ENCODE measurements at places on chromosomes 6 and 20.

- no peak for DNase-seq
Measured at GRCh38 chr6:101577091-101577490, 183.6 kb downstream of the GRIK2 start.

DNA sequence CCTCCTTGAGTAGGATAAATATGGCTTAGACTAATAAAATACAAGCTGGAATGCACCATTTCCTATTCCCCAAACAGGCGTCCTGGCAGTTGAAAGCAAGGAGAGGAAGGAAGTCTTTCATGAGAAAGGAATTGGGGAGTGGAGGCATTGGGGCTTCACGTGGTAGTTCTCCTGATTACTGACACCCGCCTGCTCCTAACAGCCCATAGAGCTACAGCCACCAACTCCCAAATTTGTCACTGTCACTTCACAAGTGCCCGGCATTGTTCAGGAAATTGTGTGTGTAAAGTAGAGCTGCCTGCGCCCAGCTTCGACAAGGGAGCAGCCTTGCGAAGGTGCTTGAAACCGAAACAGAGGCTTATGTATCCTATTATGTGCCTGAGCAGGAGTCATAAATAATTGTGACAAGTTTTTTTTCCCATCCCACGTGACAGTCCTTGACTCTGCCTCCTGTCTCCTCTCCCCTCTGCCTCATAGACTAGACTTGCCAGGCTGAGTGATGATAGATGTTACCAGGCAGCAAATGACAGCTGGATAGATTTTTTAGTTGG, 301.7 kb upstream of the ZFP64 start:
- no peak for DNase-seq

DNA sequence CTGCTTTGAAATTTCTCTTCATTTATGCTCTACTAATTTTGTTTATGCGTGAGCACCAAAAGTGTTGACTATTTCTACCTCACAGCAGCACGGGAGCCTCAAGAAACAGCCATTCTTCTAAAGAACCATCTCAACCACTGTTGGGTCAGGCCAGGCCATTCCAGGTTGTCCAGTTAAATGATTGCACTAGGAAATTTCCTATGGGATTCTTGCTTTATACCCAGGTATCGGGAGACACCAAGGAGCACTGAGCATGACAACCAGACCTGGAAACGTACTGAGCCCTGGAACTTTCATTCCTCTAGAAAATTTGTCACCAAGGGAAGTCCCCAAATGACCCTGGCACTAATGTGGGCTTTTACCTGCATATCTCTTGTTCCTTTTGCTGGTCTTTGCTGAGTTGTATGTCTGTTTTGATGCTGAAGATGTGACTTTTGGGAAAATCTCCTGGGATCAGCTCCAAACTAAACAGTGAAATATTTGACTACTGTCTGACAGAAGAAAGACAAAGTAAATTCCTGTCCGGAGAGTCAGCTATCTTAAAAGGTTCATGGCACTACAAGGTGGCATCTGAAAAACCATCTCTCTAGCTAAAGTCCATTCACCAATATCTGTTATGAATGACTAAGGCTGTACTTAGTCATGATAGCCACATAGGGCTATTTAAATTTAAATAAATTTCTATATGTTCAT, 70.5 kb downstream of the SNAP25 start:
- DNase-seq = no peak

DNA sequence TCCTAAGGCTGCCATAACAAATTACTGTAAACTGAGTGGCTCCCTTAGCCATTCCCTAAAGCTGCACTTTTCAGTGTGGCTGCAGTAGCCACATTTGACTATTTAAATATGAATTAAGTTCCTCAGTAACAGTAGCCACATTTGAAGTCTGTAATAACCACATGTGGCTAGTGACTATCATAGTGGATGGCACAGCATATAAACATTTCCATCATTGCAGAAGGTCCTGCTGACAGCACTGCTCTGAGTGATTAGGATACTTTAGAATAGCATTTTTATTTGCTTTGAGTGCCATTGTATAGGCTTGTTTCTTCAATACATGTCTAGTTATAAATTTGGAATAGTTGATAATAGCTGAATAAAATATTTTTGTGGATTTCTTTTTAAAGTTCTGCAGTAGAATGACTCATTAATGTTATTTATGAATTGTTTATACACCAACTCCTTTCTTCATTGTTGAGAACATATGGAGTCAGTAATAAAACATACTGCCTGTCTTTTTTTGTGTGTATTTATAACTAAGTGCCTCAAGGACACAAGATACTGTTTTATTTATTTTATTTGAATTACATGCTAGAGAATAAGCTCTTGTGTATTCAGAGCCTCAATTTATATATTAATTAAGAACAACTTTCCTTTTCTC, 217.2 kb downstream of the CDKAL1 start:
- DNase-seq = no peak

GRCh38 chr6:46440641-46441040, 50.6 kb downstream of the RCAN2 start:
- no peak for DNase-seq

DNA sequence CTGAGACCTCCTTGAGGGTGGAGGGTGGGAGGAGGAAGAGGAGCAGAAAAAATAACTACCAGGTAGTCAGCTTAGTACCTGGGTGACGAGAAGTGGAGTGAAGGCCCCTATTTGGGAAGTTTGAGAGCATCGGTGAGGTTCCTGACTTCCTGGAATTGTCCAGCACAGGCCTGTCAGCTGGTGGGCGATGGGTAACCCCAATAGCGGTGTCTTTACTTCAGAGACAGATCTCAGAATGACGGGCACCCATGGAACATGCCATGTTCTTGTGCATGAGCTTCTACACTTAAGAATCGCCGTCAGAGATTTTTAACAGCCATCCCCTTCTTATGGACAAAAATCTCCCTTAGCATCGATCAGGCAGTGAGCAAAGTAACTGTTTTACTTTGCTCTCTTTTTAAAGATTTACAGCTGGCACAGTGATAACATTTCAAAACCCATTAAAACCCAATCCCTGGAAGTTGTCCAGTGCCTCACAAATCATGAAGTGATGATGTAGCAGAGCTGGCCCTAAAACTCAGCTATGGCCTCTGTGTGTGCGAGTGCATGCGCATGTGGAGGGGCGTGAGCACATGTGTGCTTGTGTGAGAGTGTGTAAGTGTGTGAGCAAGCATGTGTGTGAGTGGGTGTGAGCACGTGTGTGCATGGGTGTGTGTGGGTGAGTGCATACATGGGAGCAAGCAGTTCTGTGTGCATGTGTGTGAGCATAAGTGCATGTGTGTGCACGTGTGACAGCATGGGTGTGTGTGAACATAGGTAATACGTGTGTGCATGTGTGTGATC, 85.2 kb downstream of the DLL1 start:
- no peak for DNase-seq

All from immature natural killer cell (primary cell).